Endothelial cell (in vitro differentiated cells): ENCODE measurements at places on chromosomes 16 and 17. TPM values are rescaled to one million over a fixed set of nuclear protein-coding genes. Genes with fewer than 3 reads are reported as not detected.

- H3K27me3 ChIP-seq = peaks cover 2% of the 10 kb centered on the region
- no peak for DNase-seq
- no peak overlapping the region for H3K4me3 ChIP-seq
These were observed 187.5 kb upstream of the ZNF469 start for GRCh38 chr16:88195269-88195705.

DNA sequence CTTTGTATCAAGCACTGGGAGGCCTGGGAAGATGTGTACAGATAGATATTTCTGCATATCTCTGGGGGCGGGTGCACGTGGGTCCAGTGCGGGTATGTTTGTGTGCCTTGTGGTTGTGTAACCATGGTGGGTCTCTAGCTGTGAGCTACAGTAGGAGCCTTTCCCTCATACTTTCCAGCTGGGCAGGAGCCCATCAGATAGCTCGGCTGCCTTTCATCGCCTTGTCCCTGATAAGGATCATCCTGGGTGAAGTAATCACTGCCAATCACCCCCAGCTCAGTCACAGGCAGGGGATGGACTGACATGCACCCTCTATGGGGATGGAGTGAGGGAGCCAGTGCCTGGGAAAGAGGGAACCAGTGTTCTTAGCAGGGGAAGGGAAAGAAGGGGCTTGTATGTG, 3.2 kb upstream of the SCRN2 start:
- DNase-seq = no peak
- H3K4me1 ChIP-seq = peaks cover 37% of the 10 kb centered on the region
- H3K36me3 ChIP-seq = peaks cover 2% of the 10 kb centered on the region
- no peak overlapping the region for H3K27ac ChIP-seq
- peaks cover 2% of the 10 kb centered on the region for H3K27me3 ChIP-seq
- H3K4me3 ChIP-seq = no peak overlapping the region

GRCh38 chr17:65409381-65409780, 152.1 kb downstream of the AXIN2 start:
- no peak for DNase-seq
- no peaks in the 10 kb centered on the region for H3K27me3 ChIP-seq
- H3K4me3 ChIP-seq = no peak overlapping the region
- H3K27ac ChIP-seq = no peak overlapping the region

DNA sequence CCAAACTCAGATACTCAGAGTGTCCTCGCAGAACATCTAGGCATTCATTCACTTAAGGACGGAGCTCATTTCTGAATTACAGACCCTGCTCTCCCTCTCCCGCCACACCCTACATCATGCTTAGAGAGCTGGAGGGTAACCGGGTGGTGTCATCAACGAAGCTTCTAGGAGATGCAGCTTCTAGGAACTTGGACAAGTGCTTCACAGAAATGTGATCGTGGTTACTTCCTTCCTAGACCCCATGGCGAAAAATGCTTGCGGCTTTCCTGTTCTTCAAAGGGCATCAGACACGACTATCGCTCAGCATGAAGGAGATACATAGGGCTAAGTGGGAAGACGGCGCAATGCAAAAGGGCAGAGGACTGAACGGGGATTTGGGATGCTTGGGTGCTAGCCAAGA, 126.8 kb downstream of the ZFHX3 start:
- H3K4me1 ChIP-seq = no peaks in the 10 kb centered on the region
- peaks cover 3% of the 10 kb centered on the region for H3K27me3 ChIP-seq
- no peak overlapping the region for H3K4me3 ChIP-seq
- no peak overlapping the region for H3K27ac ChIP-seq
- DNase-seq = no peak
- no peaks in the 10 kb centered on the region for H3K36me3 ChIP-seq

DNA sequence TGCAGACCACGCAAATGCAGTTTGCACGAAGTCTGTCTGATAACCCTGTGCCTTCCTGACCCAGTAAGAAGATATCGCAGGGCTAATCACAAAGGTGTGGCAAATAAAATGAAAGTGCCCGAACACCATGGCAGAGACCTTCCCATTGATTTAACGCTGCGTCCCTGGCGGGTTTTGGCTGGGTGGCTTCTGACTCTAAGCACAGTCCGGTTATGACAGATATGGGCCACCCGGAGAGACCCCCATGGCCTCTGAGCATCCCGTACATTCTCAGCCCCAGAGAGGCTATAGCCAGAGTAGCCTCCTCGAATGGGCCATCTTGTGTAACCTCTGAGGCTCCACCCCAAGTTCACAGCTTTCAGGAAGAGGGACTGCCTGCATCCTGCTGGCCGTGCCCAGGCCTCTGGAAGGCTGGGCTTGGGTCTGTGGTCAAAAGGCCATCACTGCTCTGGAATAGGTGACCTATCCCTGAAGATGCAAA, 5.5 kb downstream of the FOXC2 start:
- peaks cover 20% of the 10 kb centered on the region for H3K27me3 ChIP-seq
- H3K4me1 ChIP-seq = peaks cover 47% of the 10 kb centered on the region
- no peak for DNase-seq
- H3K36me3 ChIP-seq = peaks cover 20% of the 10 kb centered on the region
- no peak overlapping the region for H3K4me3 ChIP-seq

- H3K4me1 ChIP-seq = peaks cover 4% of the 10 kb centered on the region
- H3K36me3 ChIP-seq = no peaks in the 10 kb centered on the region
- DNase-seq = no peak
These were observed 27.7 kb downstream of the DHRS7C start for GRCh38 chr17:9763643-9764042.

Gene SPN
- 1.5 TPM for total RNA-seq

Gene MT1X
- 2.3 TPM for total RNA-seq

GRCh38 chr17:41393294-41393693, 4.1 kb downstream of the KRT31 start:
- H3K36me3 ChIP-seq = no peaks in the 10 kb centered on the region
- no peak overlapping the region for H3K4me3 ChIP-seq
- no peak overlapping the region for H3K27ac ChIP-seq
- H3K4me1 ChIP-seq = no peaks in the 10 kb centered on the region
- DNase-seq = no peak
- peaks cover 2% of the 10 kb centered on the region for H3K27me3 ChIP-seq

DNA sequence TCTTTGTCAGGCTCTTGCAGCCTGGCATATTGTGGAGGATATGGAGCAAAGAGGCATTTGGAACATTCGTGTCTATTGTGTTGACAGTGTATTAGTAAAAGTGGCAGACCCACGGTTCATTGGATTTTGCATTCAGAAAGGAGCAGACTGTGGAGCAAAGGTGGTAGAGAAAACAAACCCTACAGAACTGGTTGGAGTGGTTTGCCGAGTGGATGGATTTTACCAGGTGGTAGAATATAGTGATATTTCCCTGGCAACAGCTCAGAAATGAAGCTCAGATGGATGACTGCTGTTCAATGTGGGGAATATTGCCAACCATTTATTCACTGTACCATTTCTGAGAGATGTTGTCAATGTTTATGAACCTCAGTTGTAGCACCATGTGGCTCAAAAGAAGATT, 44.5 kb downstream of the EFCAB13 start:
- no peak overlapping the region for H3K4me3 ChIP-seq
- DNase-seq = no peak
- peaks cover 6% of the 10 kb centered on the region for H3K36me3 ChIP-seq
- H3K4me1 ChIP-seq = no peaks in the 10 kb centered on the region
- H3K27ac ChIP-seq = no peak overlapping the region

DNA sequence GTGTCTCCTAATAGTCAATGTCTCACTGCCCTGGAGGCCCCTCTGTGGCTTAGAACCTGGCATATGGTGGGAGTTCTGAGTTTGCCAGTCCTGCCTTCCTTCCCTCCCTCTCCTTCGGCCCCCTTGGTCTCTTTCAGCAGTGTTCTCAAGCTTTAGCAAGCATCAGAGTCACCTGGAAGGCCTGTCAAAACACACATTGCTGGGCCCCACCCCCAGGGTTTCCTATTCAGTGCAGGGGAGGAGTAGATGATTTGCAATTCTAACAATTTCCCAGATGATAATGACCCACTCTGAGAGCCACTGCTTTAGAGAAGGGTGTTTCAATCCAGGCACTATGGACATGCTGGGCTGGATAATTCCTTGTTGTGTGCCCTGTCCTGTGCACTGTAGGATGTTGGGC, 26.4 kb upstream of the TMEM220 start:
- no peak for DNase-seq
- no peak overlapping the region for H3K27ac ChIP-seq
- no peaks in the 10 kb centered on the region for H3K36me3 ChIP-seq
- H3K4me1 ChIP-seq = no peaks in the 10 kb centered on the region
- H3K4me3 ChIP-seq = no peak overlapping the region

- no peak overlapping the region for H3K4me3 ChIP-seq
- H3K27me3 ChIP-seq = peaks cover 3% of the 10 kb centered on the region
- DNase-seq = no peak
- no peaks in the 10 kb centered on the region for H3K36me3 ChIP-seq
These were observed 218.5 kb upstream of the GSE1 start for GRCh38 chr16:85394456-85395206.
